8988T (cell line): ENCODE measurements at places on chromosomes 7 and 10.
A peak's percentile ranks its signal among the peaks of the same experiment; 100 is the strongest.

DNA sequence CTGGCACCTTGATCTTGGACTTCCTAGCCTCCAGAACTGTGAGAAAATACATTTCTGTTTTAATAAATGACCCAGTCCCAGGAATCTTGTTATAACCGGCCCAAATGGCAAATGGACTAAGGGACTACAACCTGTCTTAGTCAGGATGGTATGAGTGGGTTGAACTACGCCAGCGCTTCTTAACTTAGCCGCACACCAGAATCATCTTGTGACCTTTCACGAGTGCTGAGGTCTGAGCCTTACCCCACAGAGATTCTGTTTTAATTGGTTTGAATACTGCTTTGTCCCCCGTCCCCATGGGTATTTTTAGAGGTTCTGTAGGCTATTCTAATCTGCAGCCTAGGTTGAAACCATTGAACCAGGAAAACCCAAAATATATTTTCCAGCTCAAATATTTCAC, 48.0 kb downstream of the PFKFB3 start:
- DNase-seq, result no peak

DNA sequence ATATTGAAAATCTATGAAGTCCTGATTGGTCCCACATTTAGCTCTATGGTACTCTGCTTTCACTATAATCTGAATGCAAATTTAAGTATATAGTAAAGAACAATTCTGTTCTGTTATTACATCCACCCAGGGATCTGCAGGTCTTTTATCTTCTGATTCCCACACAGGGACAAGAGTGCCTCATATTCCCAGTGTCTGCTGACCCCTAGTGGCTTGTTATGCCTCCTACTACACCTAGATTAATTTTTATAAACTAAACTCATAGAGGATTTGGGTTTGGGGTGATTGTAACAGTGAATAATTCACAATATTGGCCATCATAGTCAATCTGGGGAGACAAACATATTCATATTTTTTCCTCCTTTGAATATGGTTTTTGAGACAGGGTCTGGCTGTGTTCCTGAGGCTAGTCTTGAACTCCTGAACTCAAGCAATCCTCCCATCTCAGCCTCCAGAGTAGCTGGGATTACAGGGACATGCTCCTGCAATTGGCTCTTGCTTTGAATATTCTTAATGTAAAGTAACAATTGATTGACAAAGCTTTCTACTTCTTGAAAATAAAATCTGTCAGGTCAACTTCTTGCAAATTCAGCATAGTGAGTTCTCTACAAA, 282.1 kb downstream of the KCND2 start:
- no peak for DNase-seq

DNA sequence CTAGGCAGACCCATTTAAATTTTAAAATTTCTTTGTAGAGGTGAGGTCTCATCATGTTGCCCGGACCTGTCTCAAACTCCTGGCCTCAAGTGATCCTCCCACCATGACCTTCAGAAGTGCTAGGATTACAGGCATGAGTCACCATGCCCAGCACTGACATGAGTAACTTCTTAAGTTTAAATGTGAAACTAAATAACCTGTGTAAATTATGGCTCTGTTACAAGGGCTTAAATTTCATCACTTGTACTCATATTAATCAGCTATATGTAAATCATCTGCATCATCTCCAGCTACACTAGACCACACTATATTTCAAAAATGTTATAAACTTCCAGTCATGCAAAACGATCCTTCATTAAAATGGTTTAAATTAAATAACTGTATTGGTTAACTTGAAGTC, 56.1 kb downstream of the ATAD1 start:
- no peak for DNase-seq

GRCh38 chr10:78264361-78264760, 230.7 kb downstream of the RPS24 start:
- no peak for DNase-seq

DNA sequence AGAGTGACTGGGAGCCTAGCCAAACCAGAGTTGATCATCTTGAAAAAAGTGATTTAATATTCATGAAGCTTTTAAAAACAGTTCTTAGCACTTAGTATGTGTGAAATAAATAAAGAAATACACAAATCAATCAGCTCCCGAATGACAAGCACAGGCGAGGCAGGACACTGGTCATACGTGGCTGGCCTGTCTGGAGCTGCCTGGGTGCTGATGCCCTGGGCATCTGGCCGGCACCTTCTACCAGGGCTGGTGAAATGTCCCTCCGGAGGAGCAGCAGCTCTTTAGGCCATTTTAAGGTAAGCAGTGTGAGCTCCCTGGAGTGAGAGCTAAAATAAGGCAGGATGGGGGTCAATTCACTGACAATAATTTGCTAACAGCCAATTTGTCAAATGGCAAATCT, 23.7 kb downstream of the IL15RA start:
- DNase-seq, result no peak

- no peak for DNase-seq
Observed at GRCh38 chr10:44801383-44802327, 109.5 kb upstream of the TMEM72 start.

GRCh38 chr10:125084191-125084613, 76.2 kb downstream of the CTBP2 start:
- peak; percentile 95 for DNase-seq

DNA sequence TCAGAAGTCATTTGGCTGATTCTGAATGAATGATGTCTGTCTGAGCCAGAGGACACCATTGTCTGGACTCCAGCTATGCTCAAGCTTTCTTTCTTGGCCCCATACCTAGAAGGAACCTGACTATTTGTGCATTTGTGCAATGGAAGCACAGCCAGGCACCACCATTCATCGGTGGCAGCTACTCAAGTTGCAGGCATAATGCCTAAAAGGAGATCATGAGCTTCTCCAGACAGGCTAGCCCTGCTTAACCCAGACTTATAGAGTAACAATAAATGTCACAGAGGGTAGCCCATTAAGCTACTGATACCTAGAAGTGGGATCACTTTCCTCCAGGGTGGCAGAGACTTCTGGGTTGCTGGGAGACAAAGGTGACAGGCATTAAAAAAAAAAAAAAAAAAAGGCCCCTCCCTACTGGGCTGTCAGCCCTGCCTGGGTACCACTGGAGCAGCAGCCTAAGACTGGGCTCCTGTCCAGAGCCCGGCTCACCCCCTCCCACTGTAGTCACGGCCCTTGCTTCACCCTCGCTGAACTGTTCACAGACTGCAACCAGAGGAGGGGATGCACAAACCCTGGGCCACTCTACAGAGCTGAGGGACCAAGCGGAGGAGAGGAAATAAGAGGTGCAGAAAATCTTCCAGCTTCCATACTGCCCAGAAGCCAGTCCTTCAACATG, 75.4 kb upstream of the ATP6V0A4 start:
- no peak for DNase-seq

GRCh38 chr7:111132833-111133232, 41.9 kb downstream of the LRRN3 start:
- DNase-seq, result no peak

DNA sequence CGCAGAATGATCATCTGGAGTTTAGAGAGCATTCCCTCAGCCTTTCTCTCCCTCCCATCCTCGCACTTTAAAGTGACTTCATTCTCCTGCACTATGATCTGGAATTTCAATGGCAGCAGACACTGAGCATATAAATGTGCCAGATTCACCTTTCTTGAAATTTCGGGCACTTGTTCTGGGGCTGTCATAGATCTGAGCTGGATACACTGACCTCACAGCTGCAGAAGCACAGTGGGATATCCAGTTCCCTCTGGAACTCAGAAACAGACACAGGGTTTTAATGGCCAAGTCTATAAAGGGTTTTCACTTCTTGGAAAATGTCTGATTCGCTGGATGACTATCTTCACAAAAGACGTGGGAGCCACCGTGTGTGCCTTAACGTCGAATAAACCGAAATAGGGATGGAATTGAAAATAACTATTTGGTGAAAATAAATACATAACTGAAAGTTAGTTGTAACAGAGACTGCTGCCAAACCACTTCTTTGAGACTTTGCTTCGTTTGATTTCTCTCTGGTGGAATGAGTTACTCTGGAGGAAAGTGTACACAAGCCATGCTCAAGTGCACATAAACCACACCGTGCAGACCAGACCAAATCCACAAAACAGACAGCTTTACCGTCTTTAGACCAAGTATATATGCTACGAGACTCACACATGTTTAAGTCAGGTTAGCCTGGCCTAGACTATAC, 126.1 kb downstream of the SVIL start:
- DNase-seq, result no peak

DNA sequence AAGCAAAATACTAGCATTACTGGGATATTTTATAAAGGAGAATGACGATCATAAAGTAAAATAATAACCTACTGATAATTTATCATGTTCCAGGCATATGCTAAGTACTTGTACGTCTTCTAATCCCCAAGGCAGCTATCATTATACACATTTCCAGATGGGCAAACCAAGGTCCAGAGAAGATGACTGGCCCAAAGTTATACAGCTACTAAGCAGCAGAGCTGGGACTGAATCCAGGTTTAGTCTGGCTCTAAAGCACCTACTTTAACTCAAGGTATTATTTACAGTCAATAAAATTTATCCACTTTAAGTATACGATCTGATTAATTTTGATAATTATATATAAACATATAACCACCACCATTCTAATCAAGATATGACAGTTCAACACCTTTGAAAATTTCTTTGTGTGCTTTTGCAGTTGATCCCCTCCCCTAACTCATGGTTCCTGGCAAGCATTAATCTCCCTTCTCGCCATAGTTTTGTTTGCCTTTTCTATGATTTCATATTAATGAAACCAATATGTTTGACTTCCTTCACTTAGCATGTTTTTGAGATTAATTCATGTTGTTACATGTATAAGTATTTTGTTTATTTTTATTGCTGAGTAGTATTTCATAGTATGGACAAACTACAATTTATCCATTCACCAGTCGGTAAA, 126.7 kb downstream of the CPEB3 start:
- no peak for DNase-seq

GRCh38 chr7:48101968-48102367, 12.9 kb downstream of the UPP1 start:
- DNase-seq, result no peak

GRCh38 chr7:510782-511281, 8.8 kb downstream of the PDGFA start:
- no peak for DNase-seq

DNA sequence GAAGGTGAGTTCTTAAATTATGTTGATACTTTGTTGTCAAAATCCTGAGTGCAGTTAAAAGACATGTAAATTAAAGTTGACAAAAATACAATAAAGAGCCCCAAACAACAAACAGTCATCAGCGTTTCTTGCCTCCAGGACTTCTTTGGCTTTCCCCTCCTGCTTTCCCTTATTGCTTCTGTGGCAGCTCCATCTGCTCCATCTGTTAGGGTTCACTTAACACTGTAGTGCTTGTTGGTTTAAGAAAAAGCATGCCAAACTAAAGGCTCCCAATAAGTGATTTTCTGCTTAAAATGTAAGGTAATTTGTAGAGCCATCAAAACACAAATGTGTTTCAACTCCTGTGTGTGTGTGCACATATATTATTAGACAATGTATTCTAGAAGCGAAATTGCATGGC, 254.3 kb upstream of the GNAI1 start:
- no peak for DNase-seq
